ENCODE measurements at places on chromosomes 16 and 17.

DNA sequence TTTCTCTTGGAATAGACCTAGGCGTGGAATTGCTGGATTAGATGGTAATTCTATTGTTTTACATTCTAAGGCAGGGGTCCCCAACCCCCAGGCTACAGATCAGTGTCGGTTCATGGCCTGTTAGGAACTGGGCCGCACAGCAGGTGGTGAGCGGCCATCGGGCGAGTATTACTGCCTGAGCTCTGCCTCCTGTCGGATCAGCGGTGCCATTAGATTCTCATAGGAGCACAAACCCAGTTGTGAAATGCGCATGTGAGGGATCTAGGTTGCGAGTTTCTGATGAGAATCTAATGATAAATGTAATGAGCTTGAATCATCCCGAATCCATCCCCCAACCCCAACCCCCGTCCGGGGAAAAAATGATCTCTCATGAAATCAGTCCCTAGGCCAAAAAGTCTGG lies 23.0 kb downstream of the NLRC5 start:
- no peak for DNase-seq

GRCh38 chr17:81488276-81488860 lies 24.2 kb downstream of the ACTG1 start:
- DNase-seq: no peak

GRCh38 chr16:83971165-83972130 lies 3.4 kb downstream of the NECAB2 start:
- DNase-seq: no peak

GRCh38 chr16:83797013-83797412 lies 10.8 kb upstream of the HSBP1 start:
- DNase-seq: no peak

- DNase-seq: no peak
Measured at GRCh38 chr17:57723427-57724025, 21.6 kb downstream of the CCDC182 start.

- DNase-seq: no peak
Measured at GRCh38 chr16:31360251-31360650, 5.3 kb downstream of the ITGAX start.

DNA sequence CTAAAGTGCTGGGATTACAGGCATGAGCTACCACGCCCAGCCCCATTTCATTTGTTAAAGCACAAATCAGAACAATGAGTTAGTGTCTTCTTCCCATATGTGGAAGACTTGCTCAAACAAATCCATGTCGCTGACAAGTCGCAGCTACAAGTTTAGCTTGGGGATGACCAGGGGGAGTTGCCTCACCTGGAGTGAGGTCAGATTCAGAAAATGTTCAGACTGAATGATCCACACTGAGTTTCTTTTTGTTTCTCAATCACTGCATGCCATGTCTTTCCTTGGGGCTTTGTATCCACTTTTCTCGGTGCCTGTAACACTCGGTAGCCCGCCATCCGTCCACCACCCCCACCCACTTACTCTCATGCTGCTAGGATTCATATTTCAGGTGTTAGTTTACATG lies 437.3 kb upstream of the DYNLRB2 start:
- DNase-seq: no peak

DNA sequence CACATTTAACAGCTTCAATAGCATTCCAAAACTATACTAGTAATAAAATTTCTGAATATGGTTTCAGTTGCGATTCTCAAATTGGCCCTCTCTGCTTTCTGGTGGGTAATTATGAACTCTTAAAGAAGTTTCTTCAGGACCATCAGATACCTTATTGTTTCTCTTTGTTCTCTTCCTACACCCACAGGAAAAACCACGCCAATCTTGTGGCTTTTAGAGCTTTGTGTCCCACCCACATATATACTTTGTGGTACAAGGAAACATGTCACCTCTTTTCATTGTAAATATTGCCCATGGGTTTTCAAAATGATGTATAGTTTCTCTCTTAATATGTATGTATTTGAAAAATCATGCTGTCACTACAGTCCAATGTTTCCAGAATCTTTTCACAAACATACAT lies 12.1 kb downstream of the ABCA9 start:
- DNase-seq: no peak

DNA sequence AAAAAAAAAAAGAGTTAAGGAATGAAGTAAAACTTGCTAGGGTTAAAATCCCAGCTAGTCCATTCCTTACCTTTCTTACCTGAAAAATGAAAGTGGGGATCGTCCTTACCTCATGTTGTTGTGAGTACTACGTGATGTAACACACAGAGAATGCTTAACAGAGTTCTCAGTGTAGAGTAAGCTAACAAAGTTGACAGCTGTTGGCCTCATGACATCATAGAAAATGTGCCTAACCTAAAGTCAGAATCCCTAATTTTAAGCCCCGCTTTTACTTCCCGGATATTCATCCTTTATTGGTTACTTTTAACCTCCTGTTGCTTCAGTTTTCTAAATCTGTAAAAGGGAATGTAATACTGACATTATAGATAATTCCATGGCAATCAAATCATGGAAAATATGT lies 505.8 kb upstream of the HSBP1 start:
- no peak for DNase-seq

DNA sequence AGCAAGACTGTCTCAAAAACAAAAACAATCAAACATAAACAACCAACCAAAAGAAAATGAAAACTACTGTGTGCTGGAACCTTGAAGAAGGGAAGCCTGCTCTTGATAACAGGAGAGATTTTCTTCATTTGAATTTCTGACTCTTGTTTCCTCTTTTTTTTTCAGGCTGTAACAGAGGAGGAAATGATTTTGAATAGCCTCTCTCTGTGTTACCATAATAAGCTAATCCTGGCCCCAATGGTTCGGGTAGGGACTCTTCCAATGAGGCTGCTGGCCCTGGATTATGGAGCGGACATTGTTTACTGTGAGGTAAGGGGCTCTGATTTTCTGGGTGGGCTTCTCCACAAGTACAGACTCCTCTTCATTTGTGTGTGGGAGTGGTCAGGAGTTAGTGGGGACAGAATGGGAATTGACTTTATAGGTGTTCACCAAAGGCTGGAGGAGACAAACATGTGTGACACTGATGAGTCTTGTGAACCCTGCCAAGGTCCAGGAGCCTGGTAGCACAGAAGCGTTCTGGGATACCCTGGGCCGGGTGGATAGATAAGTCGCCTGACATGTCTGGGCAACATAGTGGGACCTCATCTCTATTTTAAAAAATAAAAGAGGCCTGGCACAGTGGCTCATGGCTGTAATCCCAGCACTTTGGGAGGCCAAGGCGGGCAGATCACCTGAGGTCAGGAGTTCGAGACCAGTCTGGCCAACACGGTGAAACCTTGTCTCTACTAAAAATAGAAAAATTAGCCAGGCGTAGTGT lies 14.9 kb downstream of the DUS2 start:
- no peak for DNase-seq

DNA sequence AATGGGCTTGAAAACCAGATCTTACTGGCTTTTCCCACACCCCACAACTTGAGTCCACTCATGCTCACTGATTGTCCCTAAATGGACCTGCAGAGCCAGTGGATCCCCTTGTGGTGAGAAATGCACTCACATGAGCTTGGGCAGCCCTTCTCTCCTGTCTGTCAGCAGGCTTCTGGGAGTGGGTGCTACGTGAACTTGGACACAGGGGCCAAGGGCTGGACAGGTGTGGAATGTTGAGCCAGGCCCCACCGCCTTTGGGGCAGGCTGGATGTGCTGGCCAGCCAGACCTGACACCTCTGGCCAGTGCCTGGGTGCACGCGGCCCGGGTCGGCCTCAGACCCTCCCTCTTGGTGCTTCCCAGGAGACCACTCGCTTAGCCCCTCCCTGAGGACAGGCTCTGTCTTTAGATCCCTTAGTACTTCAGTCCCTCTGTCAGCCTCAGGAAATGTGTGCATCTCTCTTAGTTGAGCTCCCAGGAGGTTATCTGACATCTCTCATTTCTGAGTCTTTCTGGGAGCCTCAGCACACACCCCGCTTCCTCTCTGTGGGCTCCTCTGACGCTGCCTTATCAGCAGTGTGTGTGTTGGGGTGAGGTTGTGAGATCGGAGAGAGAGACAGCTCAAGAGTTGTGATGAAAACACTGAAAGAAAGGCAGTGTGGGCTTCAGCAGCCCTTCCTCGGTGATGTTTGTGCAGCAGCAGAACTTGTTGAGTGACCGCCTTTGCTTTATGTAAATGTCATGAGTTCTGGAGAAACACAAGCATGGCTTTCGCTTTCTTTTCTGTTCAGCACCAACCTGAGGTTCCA lies 117.0 kb downstream of the RAB11FIP4 start:
- DNase-seq: no peak

- no peak for DNase-seq
Measured at GRCh38 chr17:74435775-74436359, 4.0 kb downstream of the GPRC5C start.

GRCh38 chr17:49482144-49482817 lies 12.8 kb upstream of the NGFR start:
- no peak for DNase-seq

- DNase-seq: no peak
Measured at GRCh38 chr16:71172481-71173207, 57.9 kb downstream of the HYDIN start.

- DNase-seq: no peak
Measured at GRCh38 chr16:60788631-60789030, 1247.6 kb downstream of the CDH8 start.

DNA sequence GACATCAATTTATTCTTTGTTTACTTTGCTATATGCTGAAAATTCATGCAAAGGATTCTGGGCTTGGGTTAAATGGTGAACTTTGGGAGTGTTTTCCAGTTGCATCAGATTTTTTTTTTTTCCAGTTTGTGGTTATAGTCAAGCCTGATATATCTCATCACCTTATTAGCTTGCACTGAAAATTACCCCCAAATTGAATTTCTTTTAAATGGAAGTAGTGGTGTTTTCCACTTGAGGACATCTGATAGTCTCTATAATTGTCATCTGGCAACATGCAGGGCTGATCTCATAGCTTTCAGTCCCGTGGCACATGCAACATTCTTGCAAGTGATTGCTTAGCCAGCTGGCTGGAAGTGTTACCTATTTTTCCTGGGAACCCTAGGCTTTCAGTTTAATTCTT lies 4.7 kb upstream of the KRTAP3-1 start:
- DNase-seq: no peak

DNA sequence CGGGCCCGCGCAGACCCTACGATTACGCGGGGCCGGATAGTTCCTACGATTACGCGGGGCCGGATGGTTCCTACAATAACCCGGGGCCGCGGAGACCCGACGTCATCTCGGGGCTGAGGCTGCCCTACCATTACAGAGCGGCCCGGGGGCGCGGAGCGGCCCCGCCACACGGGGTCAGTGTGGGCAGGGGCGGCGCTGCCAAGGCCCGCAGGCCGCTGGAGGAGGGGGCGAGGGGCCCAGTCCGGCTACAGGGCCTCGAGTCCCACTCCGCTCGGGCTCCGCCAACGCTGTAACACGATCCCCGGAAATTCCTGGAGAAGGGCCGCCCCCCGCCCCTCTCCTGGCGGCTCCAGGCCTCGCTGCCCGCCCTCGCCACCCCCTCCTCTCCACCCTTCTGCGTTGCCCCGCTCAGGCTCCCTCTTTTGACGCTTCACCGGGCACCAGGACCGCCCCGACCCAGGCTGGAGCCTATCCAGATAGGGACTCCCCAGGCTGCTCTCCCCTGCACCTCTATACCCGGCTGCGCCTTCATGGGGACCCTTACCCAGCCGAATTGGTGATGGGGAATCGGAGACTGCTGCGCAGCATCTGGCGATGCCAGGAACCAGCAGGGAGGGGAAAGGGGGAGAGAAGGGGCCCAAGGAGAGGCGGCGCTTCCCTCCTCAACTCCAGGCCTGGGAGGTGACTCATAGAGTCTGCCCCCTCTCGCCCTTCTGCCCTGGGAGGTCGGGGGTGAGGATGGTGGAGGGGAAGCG lies at the start of gene RAB34:
TSS of gene RAB34 (minus strand) at position 291 of the 755 bp plus-strand sequence. CDS start 602 bp downstream, outside the sequence.
- no peak for DNase-seq

DNA sequence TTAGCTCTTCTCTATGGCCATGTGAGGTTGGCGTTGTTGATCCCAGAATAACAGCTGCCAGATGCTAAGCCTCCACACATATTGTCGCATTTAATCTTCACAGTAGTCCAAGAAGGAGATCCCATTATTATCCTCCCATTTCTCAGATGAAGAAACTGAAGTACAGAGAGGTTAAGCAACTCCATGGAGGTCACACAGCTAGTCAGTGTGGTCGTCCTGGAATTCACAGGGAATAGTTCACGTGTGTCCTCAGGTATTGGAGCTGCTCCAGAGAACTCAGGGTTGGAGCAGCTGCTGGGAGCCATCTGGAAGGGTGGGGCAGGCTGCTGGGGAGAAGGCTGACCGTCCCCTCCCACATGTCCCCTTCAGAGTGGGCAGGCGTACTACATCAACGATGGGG lies 19.5 kb downstream of the SDR42E2 start:
- no peak for DNase-seq

- DNase-seq: no peak
Measured at GRCh38 chr17:2181206-2181896, 122.2 kb downstream of the SMG6 start.

- DNase-seq: no peak
Measured at GRCh38 chr17:63644846-63645245, 22.6 kb downstream of the MAP3K3 start.

DNA sequence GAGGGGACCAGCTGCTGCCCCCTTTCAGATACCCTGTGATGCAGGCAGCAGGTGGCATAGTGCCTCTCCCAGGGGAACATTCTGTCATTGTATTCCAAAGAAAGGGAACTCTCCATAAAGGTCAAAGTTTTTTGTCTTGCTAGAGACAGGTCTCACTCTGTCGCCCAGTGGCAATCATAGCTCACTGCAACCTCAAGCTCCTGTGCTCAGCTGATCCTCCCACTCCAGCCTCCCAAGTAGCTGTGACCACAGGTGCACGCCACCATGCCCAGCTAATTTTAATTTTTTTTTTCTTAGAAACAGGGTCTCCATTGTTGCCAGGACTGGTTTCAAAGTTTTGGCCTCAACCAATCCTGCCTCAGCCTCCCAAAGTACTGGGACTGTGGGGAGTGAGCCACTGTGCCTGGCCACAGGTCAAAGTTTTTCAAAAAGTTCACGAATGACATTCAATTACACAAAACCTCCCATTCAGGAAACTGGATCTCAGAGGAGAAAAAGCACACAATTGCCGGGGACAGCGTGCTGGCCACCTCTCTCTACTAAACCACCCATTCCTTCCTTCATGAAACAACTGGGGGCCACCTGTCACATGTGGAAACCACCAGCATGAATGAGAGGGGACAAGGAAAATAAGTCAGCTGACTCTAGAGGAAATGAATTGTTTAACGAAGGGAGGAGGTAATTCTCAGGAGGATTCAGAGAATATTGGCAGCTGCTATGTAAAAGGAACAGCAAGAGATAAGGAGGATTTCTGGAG lies 80.0 kb downstream of the MARCHF10 start:
- DNase-seq: no peak

DNA sequence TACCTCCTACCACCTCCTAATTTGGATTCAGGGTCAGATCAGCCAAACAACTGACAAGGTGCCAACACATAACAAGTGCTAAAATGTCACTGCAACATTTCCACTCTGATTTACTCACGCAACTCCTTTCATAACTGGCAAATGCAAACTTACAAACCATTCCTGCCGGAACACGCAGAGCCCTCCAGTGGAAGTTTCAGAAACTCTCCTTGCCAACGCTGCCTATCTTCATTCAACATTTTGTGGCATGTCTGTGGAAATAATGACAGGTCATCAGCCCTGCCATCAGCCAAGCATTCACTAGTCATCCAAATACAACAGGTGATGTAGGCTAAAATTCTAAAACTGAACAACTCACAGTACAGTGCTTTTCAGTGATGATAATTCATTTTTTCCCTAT lies 37.7 kb upstream of the OR3A1 start:
- DNase-seq: no peak

Data from vagina (tissue), 2 donors.